ENCODE measurements at places on chromosomes 5 and 9.

- no peak for DNase-seq
Measured at GRCh38 chr5:9519537-9519936, 26.3 kb downstream of the SEMA5A start.

GRCh38 chr9:133839822-133840329 is 101.7 kb upstream of the SARDH start:
- peak; percentile 33 for DNase-seq

- DNase-seq, result no peak
Measured at GRCh38 chr9:35863583-35863982, 6.6 kb downstream of the OR13J1 start.

DNA sequence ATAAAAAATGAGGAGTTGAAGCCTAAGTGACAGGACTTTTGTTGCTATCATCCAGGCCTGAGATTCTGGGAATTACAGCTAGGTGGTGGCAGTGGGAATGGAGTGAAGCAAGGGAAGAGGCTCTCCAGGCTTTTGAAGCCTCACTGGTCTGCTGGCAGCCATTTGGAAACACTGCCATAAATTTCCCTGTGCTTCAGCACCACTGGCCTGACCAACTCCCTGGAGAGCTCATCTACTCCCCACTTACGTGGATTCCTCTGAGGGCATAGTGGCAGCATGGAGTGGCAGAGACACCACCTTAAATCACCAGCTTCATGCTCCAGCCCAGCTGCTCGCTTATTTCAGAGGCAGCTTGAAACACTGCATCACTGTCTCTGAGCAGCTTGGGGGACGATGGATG is 518.2 kb downstream of the TLR4 start:
- DNase-seq, result no peak

DNA sequence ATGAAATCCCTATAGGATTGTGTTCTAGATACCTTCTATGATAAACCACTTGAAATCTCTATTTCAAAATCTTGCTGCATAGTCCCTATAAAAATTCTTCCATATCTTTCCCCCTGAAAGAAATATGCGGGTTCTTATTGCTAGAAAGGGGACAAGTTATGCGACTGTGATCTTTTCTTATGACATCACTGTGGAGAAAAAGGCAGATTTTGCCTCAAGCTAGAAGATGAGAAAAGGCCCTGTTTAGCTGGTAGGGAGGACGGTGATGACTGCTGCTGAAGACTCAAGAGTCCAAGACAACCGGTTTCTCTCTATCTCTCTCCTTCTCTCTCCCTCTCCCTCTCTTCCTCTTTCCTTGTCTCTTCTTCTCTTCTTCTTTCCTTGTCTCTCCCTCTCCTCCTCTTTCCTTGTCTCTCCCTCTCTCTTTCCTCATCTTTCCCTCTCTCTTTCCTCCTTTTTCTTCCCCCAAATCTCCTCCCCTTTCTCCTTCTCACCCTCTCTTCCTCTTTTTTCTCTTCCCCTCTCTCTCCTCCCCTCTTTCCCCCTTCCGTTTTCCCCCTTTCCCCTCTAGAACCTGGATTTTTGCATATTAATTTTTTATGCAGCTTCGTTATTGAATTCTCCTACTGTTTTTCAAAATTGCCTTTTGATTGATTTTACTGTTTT is 5.3 kb downstream of the OR2S2 start:
- DNase-seq, result no peak

DNA sequence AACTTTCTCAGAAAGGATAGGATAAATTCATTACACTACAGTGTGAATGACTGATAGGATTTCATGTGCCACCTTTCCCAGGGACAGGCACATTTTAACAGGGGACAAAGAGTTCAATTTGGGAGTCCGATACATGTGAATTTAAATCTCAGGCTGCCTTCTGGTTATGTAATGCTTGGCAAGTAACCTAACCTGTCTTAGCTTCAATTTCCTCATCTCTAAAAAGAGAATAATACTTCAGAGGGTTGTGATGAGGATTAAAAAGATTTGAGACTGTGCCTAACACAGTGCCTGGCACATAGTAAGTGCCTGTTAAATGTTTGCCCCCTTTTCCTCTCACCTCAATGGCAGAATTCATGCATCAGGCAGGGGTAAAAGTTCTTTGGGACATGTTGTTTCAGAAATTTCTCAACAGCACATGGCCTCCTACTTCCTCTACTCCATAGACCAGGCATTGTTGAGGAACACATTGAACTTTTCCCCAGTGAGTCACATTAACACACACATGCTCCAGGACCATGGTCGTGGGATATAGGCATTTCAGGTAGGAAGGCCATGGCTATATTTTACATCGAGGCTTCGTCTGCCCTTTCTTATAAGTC is 94.6 kb upstream of the EGFLAM start:
- DNase-seq, result no peak

DNA sequence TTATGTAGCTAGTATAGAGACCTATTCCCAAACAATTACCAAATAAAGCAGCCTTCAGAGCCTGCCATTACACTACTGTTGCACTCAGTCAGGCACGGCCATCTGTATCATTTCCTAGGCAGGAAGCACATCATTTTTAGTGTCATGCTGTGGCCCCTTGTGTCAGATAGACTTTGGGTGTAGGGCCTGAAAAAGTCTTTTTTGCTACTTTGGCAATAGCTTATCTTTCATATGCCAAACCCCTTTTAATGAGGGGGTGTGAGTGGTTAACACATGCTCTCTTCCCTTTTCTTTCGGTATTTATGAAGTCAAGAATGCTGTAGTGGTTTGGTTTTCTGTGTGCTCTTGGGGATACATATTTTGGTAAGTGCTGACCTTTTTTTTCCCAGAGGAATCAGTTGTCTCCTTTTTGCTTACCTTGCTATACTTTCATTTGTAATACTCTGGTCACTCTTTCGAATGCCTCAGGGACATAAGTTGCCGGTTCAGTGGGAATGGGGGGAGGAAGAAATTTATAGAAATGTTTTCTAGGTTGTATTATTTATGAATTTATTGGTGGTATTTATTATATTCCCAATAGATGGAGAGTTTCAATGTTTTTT is 209.8 kb downstream of the CSNK1G3 start:
- DNase-seq, result no peak

GRCh38 chr5:83701886-83702285 is 18.8 kb downstream of the HAPLN1 start:
- DNase-seq, result no peak

- DNase-seq, result no peak
Measured at GRCh38 chr9:130129432-130130061, 42.7 kb upstream of the NCS1 start.

- DNase-seq, result no peak
Measured at GRCh38 chr5:80094236-80094738, 59.1 kb downstream of the THBS4 start.

- DNase-seq, result no peak
Measured at GRCh38 chr5:57258052-57258451, 84.2 kb downstream of the GPBP1 start.

DNA sequence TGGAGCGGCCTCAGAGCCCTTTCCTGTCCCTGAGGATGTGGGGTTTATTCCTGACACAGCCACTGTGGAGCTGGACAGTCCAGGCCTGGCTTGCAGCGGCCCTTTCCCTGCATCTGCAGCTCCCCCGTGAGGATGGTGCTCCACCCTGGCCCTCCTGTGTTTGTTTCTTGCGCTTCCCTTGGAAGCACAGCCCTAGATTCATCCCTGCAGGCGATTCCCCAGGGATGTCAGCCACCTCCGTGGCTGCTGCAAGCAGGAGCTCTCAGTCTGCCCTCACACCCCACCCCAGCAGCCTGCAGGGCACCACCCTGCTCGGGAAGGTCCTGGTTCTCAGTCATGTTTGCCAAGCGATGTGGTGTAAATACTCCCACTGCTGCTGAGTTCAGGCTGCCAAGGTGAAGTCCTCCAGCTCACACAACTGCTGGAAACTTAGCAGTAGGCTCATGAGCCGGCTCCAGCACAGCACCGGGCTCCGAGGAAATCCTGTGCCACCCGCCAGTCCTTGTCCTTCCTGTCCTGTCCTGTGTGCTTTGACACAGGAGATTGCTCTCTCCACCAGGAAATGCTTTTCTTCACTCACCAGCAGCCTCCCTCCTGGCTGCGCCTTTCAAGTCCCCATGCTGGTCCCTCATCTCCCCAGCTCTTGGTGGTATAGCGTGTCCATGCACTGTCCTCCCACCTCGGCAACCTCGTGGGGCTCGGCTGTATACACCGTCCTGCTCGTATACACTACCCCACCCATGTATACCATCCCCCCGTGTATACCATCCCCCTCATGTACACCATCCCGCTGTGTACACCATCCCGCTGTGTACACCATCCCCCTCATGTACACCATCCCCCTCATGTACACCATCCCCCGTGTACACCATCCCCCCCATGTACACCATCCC is 16.2 kb downstream of the ROPN1L start:
- no peak for DNase-seq

DNA sequence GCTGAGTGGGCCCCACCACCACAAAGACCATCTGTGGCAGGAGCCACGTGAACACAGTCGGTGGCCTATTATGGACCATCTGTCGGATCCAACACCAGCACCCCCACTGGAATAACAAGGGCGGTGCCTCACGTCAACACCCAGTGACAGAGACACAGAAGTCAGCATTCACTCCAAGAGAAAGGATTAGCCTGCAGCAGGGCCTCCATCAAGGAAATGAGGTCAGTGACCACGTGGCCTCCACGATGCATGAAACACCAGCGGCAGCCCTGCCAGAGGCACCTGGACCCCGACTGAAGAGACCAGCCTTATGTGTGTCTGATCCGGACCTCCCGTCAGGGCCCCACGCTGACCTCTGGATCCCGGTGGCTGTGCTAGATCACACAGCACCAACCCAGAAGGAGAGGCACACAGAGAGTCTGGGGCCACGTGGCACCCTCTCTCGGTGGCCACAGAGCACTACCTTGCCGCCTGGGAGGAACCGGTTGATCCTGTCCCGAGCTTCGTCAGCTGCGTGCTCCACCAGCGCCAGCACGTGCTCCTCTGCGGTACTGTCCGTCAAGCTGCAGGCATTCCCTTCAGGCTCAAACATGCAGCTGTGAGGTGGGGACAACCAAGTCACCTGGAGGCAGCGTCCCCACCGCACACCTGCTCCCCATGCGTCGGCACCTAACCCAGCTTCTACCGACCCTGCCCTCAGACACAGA is 9.0 kb downstream of the BRD9 start:
- DNase-seq, result no peak

DNA sequence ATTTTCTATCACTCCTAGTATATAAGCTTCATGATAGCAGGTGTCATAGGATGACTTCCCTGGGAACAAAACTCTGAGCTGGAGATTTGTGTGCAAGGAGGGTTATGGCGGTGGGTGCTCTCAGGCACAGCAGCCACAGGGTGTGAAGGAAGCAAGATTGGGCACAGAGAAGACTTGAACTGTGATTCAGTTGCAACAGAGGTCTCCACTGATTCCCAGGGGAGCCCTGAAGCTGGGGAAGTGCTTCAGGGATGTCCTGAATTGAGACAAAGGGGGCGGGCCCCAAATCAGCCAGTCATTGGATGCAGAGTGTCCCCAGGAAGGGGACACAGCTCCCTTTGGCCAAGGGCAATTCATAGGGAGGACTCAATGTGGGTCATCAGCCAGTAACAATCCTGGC is 44.4 kb upstream of the ANKRD55 start:
- DNase-seq, result no peak

- no peak for DNase-seq
Measured at GRCh38 chr5:110956280-110956912, 115.1 kb upstream of the TSLP start.

GRCh38 chr5:59799668-59800346 is 93.7 kb downstream of the PDE4D start:
- DNase-seq, result peak; percentile 77

DNA sequence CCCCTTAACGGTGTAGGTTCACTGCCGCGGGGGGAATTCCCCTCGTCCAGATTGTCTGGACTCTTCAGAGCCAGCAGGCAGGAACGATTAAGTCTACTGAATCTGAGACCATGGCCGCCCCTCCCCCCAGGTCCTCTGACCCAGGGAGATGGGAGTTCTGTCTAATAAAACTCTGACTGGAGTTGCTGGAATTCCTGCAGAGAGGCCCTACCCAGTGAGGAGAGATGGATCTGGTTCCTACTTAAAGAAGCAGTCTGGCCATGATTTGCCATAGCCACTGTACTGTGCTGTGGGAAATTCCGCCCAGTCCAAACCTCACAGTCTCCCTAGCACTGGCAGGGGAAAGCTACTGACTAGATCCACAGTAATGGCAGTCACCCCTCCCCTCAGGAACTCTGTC is 237.7 kb upstream of the RASA1 start:
- DNase-seq, result no peak

- DNase-seq, result no peak
Measured at GRCh38 chr5:132483101-132483500, 7.5 kb downstream of the IRF1 start.

DNA sequence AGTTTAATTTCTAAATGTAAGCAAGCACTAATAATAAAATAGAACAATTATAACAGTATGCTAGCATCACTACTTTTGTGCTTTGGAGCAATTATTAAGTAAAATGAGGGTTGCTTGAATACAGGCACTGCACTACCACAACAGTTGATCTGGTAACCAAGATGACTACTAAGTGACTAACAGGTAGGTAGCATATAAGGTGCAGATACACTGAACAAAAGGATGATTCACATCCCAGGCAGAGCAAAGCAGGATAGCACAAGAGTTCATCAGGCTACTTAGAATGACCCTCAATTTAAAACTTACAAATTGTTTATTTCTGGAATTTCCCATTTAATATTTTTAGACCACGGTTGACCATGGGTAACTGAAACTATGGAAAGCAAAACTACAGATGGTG is 48.0 kb upstream of the RGS7BP start:
- no peak for DNase-seq

GRCh38 chr5:74063821-74064220 is 437.8 kb downstream of the ARHGEF28 start:
- DNase-seq, result peak; percentile 73

DNA sequence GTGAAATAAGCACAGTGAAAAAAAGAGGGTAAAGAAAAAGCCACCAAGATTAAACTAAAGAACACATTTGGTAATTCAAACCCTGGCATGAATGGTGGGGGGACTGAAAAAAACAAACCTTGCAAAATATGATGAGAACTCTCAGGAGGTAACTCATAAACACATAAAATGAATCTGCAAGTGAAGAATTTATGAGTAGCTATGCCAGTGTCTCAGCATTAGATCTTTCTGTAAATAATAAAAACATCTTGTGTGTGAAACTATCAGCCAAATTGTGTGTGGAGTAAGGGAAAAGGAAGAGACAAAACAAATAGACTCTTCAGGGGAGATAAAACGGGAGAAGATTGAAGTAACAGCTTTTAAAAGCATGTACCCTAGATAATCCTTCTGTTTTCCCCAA is 129.6 kb upstream of the SPEF2 start:
- DNase-seq, result no peak

DNA sequence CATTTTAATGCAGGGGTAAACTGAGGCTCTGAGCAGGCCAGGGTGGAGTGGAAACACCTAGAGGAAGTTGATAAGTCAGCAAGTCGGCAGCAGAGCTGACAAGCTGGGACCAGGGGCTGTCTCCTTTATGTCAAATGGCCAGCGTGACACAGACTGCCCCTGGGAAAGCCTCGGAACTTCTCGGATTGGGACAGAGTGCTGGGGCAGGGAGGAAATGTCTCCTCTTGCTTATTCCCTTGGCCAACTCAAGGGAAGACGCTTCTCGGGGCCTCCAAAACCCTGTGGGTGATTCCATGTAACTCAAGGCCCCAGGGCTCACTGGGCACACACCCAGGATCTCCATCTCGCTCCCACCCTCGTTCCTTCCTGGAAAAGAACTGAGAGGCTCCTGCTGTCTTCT is 25.4 kb upstream of the ANXA6 start:
- DNase-seq, result no peak

All from suppressor macrophage treated with lipopolysaccharide for 1 hour (primary cell).